ENCODE measurements at places on chromosomes 6 and 20.
A peak's percentile ranks its signal among the peaks of the same experiment; 100 is the strongest.

- DNase-seq, result no peak
Measured at GRCh38 chr6:87706187-87706966, 4.3 kb upstream of the AKIRIN2 start.

GRCh38 chr20:3068986-3069900 lies 2.2 kb upstream of the OXT start:
- peak; percentile 54 for DNase-seq

DNA sequence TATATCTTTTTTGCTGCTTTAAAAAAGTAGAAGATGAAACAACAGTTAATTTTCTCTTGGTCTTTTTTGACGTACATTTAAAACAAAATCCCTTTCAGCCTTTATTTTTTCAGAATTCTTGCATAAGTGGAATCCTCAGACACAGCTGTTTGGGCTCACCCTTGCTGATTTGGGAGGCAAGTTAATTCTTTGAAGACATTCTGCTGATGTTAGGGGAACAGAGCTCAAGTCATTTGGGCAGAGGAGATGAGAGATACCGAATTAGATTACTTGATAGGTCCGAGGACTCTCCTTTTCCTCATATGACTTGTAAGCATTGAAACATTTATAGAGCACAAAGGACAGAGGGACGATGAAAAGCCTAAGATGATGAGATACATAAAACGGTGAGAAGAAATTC lies 567.9 kb upstream of the CITED2 start:
- DNase-seq, result no peak

DNA sequence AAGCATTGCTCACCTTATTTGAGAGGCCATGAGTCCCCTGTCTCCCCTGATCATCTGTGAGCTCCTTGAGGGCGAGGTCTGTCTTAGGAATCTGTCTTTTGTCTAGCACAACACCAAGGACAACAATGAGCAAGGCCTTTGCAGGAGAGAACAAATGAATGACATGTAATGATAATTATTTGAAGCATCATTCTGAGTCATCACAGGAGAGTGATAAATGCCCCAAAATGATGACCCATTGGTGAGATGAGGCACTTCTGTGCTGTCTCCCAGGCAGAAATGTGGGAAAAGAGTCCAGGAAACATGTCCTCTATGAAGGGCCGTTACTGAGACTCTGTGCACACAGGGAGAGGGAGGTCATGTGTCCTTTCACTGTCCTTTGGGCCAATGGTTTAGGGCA lies 105.2 kb upstream of the LRFN2 start:
- DNase-seq, result no peak

- DNase-seq, result no peak
Measured at GRCh38 chr20:57450931-57451330, 59.7 kb downstream of the RBM38 start.
